Keratinocyte (primary cell): ENCODE measurements at places on chromosomes 16 and 17. TPM values are rescaled to one million over a fixed set of nuclear protein-coding genes. Genes with fewer than 3 reads are reported as not detected.

DNA sequence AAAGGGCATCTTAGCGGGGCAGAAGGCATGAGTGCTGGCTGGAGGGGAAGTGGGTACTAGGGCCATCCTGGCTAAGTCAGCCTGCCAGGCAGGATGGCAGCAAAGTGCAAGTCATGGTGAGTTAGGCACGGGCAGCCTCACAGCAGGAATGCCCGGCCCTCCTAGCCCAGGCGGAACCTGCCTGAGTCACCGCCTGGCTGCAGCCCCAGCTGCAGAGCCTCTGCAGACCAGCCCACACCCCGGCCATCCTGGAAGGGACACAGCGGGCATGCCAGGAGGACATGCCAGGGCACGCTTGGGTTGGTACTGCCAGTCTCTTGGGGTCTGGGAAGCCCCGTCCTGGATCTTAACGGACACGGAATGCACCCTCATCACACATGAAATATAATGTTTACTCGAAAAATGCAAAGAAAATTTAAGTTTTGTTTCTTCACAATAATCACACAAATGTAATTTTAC is 5.0 kb upstream of the ALDH3A1 start:
- H3K4me1 ChIP-seq, result peaks cover 52% of the 10 kb centered on the region
- no peaks in the 10 kb centered on the region for H3K36me3 ChIP-seq
- H3K27ac ChIP-seq, result peak overlapping the region; percentile 95
- DNase-seq, result peak; percentile 92
- H3K27me3 ChIP-seq, result no peaks in the 10 kb centered on the region

DNA sequence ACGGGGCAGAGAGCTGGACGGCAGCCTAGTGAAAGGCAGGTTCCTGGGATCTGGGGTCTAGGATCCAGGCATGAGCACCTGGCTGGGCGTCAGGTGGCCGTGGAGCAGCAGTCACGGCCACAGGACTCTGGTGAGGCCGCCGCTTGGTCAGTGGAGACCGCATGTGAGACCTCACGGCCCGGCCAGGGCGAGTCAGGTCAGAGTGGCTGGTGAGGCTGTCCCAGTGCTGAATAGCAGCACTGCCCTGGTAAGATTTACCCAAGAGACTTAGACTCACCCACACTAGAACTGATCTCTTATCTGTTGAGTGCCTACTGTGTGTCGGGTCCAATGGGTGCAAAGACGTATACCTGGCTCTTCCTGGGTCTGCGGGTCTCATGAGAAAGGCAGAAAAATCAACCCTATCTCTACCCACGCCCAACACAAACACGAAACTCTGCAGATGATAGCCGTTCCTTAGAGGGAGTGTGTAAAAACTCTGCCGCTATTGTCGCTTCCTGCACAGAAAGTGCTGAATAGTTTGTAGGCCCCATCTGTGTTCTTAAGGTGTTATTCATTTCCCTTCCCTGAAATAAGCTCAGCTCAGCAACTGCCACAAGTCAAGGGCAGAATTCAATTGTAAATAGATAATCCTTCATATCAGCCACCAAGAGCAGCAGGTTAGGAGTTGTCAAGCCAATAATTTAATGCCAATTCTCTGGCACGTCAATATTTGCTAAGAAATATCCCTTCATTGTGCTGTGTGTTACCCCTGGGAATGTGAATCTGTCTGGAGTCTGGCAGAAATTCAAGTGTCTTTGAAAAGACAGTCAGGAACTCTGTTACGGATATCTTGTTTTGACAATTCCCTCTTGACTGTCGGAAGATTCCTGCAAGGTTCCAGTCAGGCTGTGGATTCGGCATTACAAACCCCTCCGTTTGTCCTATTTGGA is 240.0 kb downstream of the NTN1 start:
- H3K4me1 ChIP-seq, result no peaks in the 10 kb centered on the region
- no peak overlapping the region for H3K4me3 ChIP-seq
- no peak overlapping the region for H3K27ac ChIP-seq

DNA sequence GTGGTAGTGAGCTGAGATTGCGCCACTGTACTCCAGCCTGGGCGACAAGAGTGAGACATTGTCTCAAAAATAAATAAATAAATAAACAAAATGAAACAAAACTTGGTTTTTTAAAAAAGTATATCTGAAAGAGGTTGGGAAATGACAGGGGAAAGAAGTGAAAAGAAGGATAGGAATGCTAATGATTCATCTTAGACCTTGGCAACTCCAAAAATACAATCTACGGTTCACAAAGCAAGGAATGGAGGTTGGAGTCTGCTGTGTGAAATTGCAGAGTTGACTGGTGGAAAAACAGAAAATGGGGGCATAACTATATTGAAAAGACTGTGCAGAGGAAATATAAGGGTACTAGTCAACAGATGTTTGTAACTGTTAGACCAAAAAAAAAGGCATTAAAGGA is 40.0 kb upstream of the CD300E start:
- no peak for DNase-seq
- no peak overlapping the region for H3K4me3 ChIP-seq
- no peaks in the 10 kb centered on the region for H3K27me3 ChIP-seq
- no peak overlapping the region for H3K27ac ChIP-seq
- no peaks in the 10 kb centered on the region for H3K4me1 ChIP-seq

GRCh38 chr17:39607057-39607850 is 466 bp downstream of the NEUROD2 start:
- H3K4me3 ChIP-seq, result peak overlapping the region; percentile 22
- no peak overlapping the region for H3K27ac ChIP-seq
- peaks cover 30% of the 10 kb centered on the region for H3K4me1 ChIP-seq
- H3K27me3 ChIP-seq, result peaks cover 80% of the 10 kb centered on the region
- no peak for DNase-seq

- no peaks in the 10 kb centered on the region for H3K27me3 ChIP-seq
- peaks cover 3% of the 10 kb centered on the region for H3K4me1 ChIP-seq
- H3K27ac ChIP-seq, result no peak overlapping the region
- H3K4me3 ChIP-seq, result no peak overlapping the region
- DNase-seq, result no peak
- no peaks in the 10 kb centered on the region for H3K36me3 ChIP-seq
These were observed 3.0 kb downstream of the CORO1A start for GRCh38 chr16:30186444-30186781.

DNA sequence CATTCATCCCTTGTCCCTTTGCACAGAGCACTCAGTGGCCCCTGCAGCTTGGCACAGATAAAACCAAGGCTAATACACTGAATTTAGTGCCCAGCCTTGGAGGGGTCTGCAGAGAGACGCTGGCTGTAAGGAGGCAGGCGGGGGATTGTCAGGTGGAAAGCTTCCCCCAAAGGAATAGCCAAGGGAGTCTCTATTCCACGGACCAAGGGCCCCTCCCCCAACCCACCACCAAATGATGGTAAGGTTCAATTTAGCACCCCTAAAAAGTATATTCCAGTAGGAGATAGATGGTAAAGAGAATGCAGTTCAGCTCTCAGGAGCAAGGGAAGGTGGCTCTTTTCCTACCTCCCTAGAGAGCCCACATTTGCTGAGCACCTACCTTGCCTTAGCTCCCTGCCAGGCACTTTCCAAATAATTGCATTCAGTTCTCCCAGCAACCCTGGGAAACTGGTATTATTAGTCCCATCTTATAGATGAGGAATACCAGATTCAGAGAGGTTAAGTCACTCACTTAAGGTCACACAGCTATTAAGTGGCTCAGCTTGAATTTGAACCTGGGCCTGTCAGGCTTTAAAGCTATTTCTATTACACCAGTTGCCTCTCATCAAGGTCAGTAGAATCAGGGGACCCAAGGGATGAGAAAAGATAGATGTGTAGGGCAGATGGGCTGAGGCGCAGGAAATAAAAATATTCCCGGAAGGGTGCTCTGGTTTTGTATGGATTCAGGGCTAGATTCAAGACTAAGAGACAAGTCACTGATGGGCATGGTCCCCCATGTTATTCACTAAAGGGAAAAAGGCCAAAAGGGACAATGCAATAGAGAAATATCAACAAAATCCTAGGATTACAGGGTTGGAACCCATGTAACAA is 20.0 kb upstream of the ZFHX3 start:
- peaks cover 21% of the 10 kb centered on the region for H3K27me3 ChIP-seq
- H3K27ac ChIP-seq, result peak overlapping the region; percentile 50
- DNase-seq, result no peak
- H3K4me3 ChIP-seq, result no peak overlapping the region
- no peaks in the 10 kb centered on the region for H3K36me3 ChIP-seq
- peaks cover 54% of the 10 kb centered on the region for H3K4me1 ChIP-seq

DNA sequence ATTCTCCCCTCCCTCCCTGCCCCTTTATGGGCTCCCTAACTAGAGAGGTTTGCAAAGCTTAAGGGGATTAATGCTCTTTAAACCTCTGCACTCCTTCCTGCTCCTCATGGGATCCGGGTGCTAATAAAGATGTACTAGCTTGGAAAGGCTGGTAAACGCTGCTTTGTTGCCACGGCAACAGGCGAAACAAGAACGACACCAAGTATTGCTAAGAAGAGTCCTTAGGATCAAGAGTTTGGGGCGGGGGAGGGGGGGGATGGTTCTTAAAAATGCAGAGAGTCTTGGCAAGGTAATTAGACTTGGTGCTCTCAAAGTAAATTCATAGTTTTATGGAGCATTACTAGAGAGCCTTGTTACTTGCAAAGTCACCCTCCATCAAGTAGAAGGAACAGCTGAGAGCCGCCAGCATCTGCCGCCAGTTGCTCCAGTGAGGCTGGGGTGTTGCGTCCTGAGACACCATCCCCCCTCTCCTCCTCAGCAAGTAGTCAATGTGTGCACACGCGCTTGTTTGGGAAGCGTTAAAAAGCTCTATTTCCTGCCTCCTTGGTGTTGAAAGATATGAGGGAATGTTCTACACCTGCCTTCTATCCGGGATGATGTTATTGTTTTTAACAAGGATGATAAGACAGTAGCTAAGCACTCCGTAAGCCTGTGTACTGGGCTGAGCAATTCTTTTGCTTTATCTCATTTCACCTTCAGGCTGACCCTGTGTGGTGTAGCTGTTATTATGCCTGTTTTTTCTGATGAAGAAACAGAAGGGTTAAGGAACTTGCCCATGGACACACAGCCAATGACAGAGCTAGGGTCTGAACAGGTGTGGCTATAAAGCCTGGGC is 190.9 kb downstream of the CCDC182 start:
- DNase-seq, result no peak
- peaks cover 15% of the 10 kb centered on the region for H3K4me1 ChIP-seq
- no peak overlapping the region for H3K27ac ChIP-seq

DNA sequence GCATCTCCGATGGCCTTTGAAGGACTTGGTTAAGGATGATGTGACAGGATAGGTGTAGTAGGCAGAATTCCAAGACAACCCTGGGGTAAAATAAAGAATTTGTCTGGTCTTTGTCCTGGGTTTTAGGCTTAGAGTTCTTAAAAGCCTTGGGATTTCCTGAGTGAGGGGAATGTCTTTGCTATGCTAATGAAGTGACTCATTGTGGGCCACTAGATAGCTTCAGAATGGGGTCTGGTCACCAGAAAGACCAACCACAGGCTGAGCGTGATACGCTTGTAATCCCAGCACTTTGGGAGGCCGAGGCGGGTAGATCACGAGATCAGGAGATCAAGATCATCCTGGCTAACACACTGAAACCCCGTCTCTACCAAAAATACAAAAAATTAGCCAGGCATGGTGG is 182.8 kb upstream of the TOX3 start:
- H3K27ac ChIP-seq, result no peak overlapping the region
- no peaks in the 10 kb centered on the region for H3K27me3 ChIP-seq
- no peak overlapping the region for H3K4me3 ChIP-seq
- H3K36me3 ChIP-seq, result no peaks in the 10 kb centered on the region
- no peak for DNase-seq

- no peak overlapping the region for H3K4me3 ChIP-seq
- no peaks in the 10 kb centered on the region for H3K4me1 ChIP-seq
- no peaks in the 10 kb centered on the region for H3K27me3 ChIP-seq
- H3K27ac ChIP-seq, result no peak overlapping the region
These were observed 25.6 kb downstream of the MAPK8IP3 start for GRCh38 chr16:1731603-1732002.

The PERCC1 gene
- not detected in 3 replicates for polyA plus RNA-seq

The AGRP gene
- polyA plus RNA-seq, result not detected in 3 replicates

The KRT17 gene
- 6,440 to 12,579 TPM (median 8,666 TPM) in 3 replicates for polyA plus RNA-seq

The ABCA9 gene
- 0.01 to 0.28 TPM (median 0.17 TPM) in 3 replicates for polyA plus RNA-seq
